Fibroblast of skin of back (primary cell): ENCODE measurements at places on chromosomes 4 and X.

GRCh38 chr4:167383291-167383690 lies 149.0 kb upstream of the SPOCK3 start:
- DNase-seq: no peak

DNA sequence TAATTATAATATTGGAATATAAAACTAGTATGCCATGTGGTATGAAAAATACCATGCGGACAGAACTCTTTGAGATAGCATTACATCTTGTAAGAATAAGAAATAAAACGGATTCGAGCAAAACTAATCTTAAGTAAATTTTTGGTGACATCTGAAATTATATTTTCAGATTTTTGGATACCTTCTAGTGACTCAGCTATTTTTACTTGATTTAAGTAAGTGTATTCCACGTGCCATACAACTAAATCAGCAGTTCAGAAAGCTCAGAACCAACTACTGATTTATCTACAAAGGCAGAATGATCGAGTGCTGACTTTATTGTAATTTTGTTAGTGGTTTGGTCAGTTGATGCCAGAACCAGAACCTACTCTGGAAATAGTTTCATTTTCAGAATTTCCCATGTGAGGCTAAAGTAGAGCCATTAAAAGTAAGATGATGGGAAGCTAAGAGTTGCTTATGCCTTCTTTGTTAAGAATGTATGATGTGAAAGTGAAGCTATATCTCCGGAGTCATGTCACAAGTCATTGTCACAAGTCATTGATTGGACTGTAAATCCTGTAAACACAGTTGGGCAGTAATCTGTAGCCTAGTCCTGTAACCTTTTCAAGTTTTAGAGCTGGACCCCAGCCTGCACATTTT lies 4.0 kb downstream of the ING2 start:
- DNase-seq: no peak

- peak; percentile 4 for DNase-seq
These were observed 17.8 kb downstream of the ZNF81 start for GRCh38 chrX:47854474-47854873.

GRCh38 chr4:41256131-41256739 lies 493 bp upstream of the UCHL1 start:
- DNase-seq: peak; percentile 46

- no peak for DNase-seq
These were observed 36.1 kb downstream of the GSPT2 start for GRCh38 chrX:51779306-51779705.

DNA sequence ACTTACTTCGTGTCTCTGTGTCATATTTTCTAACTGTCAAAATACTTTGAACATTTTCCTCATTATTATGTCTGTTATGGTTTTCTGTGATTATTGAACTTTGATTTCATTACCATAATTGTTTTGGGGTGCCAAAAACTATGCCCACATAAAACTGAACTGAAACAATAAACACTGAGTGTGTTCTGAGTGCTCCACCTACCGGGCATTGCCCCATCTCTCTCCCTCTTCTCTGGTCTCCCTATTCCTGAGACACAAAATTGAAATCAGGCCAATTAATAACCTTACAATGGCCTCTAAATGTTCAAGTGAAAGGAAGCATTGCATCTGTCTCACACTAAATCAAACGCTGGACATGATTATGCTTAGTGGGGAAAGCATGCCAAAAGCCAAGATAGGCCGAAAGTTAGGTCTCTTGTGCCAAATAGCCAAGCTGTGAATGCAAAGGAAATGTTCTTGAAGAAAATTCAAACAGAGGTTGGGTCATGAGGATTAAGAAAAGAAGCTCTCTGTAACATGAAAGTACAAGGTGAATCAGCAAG lies 972.3 kb downstream of the PCDH7 start:
- DNase-seq: no peak
